WERI-Rb-1 (cell line): ENCODE measurements at places on chromosomes 7 and 10.

DNA sequence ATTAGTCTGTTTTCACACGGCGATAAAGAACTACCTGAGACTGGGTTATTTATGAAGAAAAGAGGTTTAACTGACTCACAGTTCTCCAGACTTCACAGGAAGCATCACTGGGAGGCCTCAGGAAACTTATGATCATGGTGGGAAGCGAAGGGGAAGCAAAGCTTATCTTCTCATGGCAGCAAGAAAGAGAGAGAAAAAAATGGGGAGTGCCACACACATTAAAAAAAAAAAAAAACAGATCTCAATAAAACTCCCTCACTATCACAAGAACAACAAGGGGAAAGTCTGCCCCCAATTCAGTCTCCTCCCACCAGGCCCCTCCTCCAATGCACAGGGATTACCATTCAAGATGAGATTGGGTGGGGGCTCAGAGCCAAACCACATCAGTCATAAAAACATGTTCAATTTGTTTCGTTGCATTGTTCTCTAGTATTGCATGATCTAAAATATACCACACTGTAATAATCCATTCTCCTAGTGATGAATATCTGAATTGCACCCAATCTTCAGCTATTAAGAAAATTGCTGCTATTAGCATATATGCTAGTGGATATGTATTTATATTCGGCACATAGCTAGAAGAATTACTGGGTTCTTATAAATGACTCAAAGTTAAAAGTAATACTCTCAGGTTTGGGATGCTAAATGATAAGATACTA lies 328.9 kb upstream of the KCND2 start:
- no peak for DNase-seq

GRCh38 chr10:116270771-116271592 lies 2.0 kb downstream of the GFRA1 start:
- no peak for DNase-seq

DNA sequence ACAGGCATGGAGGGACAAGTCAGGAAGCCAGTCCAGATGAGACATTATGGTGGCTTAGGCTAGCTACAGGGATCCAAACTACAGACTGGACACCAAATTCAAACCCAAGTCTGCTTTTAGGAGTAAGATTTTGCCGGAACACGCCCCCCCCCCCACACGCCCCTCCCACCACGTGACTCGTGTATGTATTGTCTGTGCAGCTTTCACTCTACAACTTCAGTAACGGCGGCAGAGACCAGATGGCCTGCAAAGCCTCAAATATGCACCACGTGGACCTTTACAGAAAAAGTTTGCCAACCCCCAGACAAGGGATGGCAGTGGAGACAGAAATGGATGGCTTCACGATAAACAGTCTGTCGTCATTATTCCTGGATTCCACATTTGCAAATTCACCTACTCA lies 14.5 kb downstream of the HIPK2 start:
- no peak for DNase-seq

DNA sequence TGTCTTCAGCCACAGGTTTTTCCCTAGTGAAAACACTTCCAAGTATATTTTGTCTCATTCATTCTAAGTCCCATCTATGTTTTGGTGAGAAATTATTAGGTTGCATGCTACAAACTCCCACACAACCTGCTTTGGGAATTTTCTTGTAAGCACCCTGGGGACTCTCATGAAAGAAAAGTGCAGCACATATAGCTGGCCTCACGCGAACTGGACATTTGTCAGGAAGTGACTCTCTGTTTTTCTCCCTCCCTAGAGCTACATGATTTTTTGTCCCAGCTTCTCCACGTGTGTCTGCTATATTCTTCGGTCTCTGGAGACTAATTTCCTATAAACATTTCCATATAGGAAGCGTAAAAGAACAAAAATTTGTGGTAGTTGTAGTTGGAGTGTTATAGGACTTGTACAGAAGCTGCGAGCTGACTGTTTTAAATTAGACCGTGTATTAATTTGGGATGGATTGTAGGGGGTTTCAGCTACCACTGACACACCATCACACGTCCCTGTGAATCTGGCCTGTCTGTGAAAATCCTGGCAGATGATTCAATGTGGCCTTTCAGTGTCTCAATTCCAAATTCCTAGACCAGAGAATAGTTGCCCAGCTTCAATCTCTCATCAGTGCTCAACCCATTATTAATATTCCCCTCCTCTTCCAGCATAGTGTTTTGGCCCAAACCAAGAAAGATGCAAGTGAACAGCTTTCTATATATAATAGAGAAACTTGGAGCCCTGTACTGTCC lies 40.2 kb downstream of the ARL4A start:
- DNase-seq = no peak

DNA sequence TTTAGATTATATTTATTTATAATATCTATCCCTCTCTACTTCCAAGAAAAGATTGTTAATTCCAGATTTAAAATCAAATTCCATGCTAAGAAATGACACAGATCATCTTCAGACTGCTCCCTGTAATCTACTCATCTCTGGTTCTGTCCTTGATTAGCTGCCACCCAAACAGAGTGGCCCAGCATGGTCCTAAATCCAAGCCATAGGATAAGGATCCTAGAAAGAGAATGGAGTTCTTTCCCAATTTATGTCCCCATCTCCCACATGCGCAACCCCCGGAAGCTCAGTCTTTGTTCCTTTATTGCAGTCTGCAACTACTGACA lies 23.4 kb upstream of the HDAC9 start:
- DNase-seq = no peak

- DNase-seq = no peak
These were observed 15.4 kb upstream of the CDK6 start for GRCh38 chr7:92851732-92852131.

- DNase-seq = no peak
These were observed 34.3 kb downstream of the SNX8 start for GRCh38 chr7:2279896-2280295.

- DNase-seq = no peak
These were observed 25.8 kb upstream of the GPNMB start for GRCh38 chr7:23220690-23221305.

DNA sequence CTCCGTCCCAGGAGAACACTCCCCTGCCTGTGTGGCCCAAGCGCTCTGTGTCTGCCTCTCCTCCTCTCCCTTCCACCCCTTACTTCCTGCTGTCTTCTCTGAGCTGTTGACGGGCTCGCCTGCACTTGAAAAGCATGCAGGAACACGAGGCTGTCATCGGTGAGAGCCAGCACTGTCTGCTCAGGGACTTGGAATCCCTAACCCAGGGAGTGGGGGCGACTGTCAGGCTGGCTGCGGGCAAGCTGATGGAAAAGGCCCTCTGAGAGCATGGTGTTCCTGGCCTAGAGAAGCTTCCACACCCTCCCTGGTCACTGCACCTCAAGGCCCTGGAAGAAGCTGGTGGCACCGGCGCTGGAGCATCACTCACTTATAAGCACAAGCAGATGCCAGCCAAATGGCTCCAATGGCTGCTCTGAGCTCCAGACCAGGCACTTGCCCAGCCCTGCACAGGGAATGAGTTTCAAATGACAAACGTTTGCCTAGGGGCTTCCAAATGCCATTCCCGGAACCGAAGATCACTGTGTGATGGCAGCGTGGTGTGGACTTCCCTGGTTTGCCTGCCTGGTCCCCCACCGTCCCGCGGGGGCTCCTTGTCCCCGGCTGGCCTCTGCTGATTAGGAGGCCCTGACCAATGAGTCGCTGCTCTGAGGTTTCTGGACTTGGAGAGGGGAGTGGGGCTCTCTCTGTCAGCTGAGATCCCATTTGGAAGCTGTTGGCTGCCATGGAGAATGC lies 56.7 kb upstream of the EBF3 start:
- DNase-seq = no peak

- DNase-seq = no peak
These were observed 9.2 kb upstream of the MRLN start for GRCh38 chr10:59762505-59762904.

GRCh38 chr10:128161031-128161430 lies 34.8 kb upstream of the MKI67 start:
- no peak for DNase-seq

DNA sequence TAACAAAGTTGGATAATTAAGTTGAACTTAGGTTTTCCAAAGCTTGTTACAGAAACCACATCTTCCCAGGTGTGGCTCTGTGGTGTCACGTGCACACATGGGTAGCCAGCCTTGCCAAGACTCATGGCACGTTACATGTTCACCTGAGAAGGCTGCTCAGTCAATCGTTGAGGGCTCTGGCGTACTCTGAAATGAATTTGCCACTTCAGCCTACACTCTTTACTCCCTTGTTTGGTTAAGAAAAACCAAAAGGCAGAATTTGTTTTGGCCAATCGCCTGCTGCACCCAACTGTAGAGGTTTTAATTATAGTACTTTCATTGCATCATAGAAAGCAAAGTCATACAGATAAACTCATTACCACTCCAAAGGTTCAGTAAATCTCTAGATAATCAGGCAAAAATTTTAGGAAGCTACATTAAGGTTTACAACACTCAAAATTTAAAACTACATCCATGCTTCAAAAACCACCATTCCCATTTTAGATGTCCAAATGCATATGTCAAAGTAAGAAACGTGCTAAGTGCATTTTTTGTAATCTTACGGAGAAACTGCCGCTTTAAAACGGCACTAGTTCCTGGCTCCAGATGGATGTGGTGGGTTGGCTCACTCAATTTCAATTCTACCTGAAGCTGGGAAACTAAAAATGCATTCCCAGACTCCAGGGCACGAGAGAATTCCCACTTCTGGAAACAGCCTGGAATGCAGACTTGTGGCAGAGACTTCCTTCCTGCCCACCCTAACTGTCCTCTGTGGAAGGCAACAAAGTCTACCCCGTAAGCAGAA lies 88.4 kb downstream of the DIP2C start:
- DNase-seq = no peak

DNA sequence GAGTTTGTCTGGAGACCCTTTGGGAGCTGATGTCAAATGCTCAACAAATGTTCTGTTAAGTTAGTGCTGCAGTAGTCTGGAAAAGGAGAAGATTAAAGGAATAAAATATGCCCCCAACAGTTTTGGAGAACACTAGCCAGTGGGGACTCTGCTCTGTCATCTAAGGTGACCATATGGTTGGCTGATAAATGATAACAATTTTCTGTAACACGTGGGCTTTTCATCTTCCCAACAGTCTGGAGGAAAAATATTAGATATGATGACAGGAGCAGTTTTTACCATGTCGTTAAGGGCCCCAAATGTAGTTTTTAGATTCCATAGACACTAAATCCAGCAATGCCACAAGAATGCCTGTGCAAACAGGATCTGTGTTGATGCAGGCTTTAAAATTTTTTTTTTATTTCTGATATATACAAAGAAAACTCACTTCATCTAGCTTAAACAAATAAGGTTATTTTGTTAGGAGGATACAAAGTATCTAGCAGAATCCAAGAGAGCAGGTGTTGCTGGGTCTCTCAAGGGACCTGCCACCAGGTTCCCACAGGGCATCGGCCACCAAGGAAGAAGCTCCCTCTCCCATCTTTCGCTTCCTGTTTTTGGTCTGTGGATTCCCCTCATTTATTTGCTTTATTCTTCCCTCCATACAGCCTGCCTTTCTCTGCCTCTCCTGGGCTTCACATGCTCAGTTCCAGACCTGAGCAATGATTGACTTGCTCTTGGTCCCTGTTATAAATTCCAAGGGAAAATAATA lies 6.2 kb upstream of the CFAP58 start:
- no peak for DNase-seq

- DNase-seq = no peak
These were observed 49.1 kb downstream of the PRKCQ start for GRCh38 chr10:6530966-6531365.

DNA sequence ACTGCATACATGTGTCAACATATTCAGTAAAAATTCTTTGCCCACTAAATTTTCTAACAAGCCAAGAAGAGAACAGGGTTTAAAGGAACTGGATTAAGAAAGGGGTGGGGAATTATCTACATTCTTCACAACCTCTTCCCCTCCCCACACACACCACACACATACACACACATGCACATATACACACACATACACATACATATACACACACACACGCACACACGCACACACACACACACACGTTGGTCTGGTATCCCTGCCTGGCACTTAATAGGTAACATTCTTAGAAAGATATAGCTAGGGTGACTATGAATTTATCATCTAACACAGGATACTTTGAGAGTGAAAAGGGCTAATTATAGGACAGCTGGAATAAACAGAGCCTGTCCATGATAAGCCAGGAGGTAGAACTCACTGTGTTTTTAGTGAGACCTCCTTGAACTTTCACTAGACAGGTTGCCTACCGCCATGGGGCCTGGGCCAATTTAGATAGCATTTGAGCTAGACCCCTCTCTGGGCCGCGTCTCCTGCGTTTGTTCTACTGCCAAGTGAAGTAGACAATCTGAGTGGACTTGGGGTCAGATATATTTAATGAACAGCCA lies 33.1 kb upstream of the EPC1 start:
- DNase-seq = no peak

DNA sequence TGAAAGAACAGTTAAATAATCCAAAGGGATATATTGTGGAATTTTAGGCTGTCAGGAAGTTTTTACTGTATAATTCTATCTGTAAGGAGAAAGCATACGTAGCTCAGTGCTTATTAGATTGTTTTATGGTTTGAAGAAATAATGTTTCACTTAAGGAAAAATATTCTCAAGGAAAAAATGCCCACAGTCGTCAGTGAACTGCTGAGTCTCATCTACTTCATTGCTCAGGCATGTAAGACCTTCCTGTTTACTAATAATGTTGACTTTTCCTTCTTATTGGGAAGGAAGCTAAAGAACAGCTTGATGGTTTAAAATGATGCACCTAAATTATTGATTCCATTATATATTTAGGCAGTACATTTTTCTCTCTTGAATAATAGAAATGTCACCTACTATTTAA lies 304.2 kb downstream of the SDK1 start:
- DNase-seq = no peak

DNA sequence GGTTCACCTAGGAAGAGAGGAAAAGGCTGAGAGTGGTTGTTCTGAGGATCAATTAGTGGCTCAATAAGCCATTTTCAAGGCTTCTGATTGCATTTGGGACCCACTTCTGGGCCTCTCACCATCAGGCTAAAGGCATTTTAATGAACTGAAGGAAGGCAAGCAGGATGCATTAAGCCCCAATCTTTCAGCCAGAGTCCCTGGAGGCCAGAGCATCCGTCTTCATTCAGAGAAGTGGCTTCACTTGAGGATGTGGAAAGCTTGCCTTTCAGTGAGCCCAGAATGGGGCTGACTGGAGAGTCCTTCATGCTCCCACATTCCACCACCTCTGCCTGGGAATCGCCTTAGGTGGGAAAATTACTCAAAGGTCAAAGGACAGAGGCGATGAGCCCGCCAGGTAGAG lies 41.8 kb downstream of the COL17A1 start:
- no peak for DNase-seq

GRCh38 chr10:90089719-90090118 lies 388.3 kb downstream of the KIF20B start:
- no peak for DNase-seq

GRCh38 chr10:35089611-35090161 lies 455 bp downstream of the CUL2 start:
- DNase-seq = no peak

DNA sequence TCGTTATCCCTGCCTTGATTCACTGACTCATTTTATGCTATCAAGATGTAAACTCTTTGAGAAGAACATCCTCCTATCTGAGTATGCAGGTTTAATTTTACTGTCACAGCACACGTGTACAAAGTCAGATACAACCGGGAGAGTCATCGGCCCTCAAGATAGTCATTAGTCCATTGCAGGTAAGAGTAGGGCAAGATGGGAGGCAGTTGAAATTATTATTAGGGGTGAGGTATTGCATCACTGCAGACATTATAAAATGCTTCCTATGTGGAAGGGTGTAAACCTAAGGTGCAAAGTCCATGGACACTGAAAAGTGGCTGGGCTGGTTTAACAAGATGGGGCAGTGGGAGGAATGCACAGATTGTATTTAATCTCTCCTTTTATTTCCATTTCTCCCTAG lies 113.7 kb downstream of the ARL4A start:
- no peak for DNase-seq
